ENCODE measurements at places on chromosomes 13 and 19.

DNA sequence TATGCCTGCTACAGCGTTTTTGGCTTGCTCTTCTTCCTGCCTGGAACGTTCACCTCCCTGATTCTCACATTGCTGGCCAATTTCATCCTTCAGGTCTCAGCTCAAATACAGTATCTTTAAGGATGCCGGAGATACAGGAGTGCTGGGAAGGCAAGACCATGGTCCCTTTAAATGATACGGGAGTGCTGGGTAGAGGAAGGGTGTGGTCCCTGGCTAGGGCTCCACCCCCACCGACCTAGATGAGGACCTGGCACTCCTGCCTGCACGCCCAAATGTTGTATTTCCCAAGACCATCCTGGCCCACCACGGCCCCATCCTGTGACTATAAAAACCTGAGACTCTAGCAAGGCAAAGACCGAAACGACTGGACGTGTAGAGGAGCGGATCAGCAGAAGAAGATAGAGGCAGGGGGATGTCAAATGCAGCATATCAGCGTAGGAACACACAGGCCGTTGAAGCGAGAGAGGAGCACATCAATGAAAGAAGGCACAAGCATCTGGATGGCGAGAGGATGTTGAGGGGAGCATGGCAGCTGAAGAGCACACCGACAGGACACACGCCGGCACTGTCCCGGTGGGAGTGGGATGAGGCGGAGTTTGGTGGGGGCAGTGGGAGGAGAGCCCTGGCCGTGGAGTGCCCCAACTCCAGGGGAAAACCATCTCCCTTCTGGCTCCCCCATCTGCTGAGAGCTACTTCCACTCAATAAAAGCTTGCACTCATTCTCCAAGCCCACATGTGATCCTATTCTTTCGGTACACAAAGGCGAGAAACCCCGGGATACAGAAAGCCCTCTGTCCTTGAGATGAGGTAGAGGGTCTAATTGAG is 74.0 kb downstream of the PCDH9 start:
- DNase-seq = no peak

- no peak for DNase-seq
Observed at GRCh38 chr19:33159893-33160292, 28.0 kb downstream of the WDR88 start.

DNA sequence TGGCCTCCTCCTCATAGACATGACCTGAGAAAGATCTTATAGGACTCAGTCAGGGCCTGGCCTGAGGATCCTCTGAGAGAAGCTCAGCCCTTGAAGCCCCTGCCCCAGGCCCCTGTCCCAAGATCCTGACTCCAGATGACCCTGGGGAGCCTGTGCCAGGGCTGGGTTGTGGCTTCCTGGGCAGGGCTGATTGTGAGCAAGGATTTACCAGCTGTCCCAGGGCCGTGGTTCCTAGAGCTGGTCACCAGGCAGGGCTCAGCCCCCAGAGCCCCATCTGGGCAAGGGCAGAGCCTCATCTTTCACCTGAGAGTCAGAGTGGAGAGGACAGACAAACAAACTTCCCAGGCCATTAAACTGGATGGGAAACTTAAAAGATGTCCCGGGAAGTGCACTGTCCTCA is 1.9 kb downstream of the CEACAM21 start:
- no peak for DNase-seq

GRCh38 chr19:3185461-3186159 is at the start of gene NCLN:
TSS of gene NCLN (plus strand) at chr19:3185930. CDS start at chr19:3186031, 101 bp downstream.
- DNase-seq = peak; percentile 97

DNA sequence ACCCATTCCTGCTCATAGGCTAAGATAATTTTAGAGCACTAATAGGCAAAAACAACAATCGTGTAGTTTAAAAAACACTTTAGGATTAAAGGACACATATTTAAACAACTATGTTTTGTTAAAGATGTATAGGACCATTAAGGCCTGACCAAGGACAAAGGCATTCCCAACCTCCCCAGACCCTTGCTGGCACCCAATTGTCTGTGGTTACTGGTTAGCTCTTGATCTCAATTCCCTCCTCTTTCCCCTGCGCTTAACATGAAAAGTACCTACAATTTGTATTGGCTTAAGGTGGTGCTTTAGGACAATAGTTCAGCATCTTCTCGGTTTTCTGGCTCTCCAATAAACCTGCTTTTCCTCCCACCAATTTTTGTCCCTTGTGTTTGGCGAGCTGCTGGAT is 51.0 kb downstream of the TEX26 start:
- no peak for DNase-seq

DNA sequence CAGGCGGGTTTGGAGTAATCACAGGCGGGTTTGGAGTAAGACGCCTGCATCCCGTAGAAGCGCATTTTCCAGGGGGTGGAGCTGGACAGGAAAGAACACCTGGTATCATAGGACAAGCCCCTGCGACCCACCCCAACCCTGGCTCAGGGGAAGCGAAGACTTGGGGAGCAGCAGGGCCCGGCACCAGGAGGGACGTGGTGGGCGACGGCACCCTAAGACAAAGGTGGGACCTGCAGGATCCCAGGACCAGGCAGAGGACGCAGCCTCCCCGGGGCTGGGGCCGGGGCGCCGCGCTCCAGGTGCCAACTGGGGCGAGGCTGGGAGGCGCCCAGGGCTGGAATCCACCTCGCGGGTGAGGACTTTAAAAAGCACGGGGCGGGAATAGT is 520 bp downstream of the ZNF600 start:
- DNase-seq = no peak

GRCh38 chr19:42197375-42197817 is 20.1 kb downstream of the DEDD2 start:
- DNase-seq = no peak

GRCh38 chr19:35389192-35389861 is 18.5 kb downstream of the GPR42 start:
- DNase-seq = no peak

GRCh38 chr13:43911871-43912270 is 32.2 kb downstream of the LACC1 start:
- DNase-seq = no peak

GRCh38 chr19:38577826-38578225 is 39.9 kb downstream of the MAP4K1 start:
- DNase-seq = no peak

DNA sequence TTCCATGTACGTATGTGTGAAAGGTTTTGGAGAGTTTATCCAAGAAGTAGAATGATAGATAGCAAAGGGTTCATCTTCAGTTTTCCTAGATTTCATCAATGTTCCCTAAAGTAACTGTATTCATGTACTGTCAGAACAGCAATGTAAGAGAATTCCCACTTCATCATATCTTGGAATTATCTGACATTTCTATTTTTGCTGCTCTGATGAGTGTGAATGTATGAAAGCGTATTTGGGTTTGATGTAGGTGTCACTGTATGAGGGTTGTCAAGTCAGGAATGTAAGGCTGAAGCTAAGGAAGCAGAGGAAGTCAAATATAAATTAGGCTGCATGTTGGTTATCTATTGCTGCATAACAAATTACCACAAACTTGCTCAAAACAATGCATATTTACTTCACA is 7.2 kb upstream of the KATNAL1 start:
- DNase-seq = no peak

GRCh38 chr13:33228648-33229445 is 56.7 kb downstream of the STARD13 start:
- DNase-seq = no peak

DNA sequence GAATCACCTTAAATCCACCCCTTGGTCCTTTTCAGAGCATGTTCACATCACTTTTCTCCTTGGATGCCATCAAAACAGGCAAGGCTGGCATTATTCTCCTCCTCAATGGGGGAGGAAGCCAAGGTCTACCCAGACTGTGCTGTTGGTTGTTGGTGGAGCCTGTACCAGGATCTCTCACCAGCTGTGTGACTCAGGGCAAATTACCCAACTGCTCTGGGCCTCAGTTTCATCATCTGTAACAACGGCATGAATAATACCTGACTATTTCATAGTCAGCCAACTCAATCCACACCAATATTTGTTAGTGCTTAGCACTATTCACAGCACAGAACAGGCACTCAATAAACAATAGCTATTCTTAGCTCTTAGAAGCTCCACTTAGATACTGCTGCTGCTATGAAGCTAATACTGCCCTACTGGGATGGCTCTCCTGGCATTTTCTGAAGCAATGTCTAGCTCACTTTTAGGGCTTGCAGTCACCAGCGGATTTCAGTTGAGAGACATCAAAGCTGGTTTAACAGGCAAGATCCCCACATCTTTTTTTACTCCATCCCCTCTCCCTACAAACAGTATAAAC is 116.9 kb downstream of the CCNA1 start:
- DNase-seq = no peak

- DNase-seq = no peak
Observed at GRCh38 chr13:100382785-100383184, 205.8 kb downstream of the GGACT start.

DNA sequence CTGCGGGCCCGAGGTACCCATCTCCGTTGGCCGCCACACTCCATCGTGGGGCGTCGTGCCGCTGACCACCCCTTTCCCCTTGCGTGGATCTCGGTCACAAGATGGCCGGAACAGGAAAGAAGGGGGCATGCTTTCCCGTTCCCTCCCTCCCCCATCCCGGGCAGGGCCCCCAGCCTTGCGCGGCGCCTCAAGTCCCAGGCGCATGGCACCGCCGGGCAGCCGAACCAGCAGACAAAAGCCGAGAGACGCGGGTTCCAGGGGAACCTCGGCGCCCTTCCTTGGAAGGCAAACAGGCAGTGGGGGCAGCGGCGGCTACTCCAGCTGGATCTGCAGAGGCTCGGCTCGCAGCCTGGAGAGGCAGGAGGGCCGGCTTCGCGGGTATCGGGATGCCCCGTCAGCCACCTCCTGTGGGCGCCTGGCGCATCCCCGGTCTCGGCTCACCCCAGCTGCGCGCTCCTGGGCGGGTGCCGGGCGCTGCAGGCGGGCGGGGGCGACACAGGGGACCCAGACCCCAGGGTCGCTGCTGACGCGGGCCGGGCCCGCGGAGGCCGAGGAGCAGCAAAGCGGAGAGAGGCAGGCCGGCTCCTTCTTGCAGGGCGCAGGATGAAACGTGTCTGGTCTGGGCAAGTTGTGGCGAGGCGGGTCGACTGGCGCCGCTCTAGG is 439 bp downstream of the DZIP1 start:
- peak; percentile 61 for DNase-seq

DNA sequence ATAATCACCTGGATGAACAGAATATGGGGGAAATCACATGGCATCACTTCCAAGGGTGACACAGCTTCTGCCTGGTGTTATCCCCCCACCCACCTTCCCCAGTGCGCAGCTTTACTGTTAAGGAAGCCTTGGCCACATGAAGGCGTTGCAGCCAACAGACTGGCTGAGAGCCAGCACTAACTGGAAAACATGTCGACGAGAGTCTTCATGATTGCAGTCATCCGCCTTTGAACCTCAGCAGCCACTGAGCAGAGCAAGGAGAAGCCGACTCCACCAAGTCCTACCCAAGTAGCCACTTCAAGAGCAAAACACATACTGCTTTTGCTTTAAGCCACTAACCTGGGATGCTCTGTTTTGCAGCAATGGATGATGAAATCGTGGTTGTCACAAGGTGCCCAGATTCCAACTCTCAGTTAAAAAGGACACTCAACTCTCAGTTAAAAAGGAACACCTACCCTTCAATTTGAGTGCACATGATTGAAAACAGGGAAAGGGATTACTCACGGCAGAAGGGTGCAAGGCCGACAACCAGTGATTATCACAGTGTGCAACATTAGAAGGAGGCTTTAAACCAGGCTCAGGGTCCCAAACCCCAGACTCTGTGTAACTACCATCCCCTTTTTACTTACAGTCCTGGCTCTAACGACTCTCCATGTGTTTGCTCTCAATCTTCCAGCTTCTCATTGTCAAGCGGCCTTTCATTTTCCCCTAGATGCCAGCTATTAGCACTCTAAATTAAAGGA is 149.1 kb downstream of the KLF12 start:
- DNase-seq = no peak

DNA sequence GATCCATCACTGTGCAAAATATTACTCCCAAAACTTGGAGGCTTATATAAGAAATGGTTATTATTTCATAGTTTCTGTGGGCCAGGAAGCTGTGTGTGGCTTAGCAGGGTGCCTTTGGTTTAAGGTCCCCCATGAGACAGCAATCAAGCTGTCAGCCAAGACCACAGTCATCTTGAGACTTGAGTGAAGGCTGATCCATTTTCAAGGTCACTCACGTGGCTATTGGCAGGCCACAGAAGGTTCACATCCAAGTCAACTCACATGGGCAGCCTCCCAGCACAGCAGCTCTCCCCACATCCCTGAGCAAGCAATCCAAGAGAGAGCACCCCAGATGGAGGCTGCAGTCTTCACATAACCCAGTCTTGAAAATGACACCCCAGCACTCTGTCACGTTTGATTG is 537.4 kb downstream of the MYO16 start:
- no peak for DNase-seq

GRCh38 chr19:35978271-35978670 is 16.7 kb upstream of the SDHAF1 start:
- DNase-seq = no peak

DNA sequence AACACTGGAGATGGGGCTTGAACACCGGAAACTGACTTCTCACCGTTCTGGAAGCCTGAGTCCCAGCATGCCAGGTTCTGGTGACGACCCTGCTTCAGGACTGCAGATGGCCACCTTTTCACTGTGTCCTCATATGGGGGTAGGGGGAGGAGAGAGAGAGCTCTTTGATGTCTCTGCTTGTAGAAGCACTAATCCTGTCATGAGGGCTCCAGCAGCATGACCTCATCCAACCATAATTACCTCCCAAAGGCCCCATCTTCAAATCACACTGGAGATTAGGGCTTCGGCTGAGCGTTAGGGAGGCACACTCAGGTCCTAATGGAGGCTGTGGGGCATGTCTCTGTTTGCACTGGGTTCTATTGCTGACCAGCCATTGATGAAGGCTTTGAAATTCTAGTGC is 255.3 kb downstream of the TEX29 start:
- DNase-seq = no peak

- no peak for DNase-seq
Observed at GRCh38 chr13:74574964-74575728, 440.9 kb upstream of the KLF12 start.

DNA sequence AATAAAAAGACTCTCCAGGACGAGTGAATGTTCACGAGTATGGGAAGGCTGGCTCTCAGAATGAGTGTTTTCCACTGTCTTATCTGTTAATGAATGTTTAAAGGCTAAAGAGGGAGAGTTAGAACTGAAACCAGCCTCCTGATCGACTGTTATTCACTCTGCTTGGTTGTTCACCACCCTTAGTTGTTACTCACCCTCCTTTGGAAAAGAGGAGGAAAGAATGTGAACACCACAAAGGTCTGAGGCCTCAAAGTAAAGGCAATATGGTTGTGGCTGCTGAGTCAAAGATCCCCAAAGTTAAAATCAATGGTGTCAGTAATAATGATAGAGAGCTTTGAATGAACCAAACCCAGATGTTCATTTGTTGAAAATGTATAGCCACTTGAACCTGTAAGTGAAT is 1793.2 kb upstream of the PCDH20 start:
- DNase-seq = no peak

GRCh38 chr13:27112006-27112405 is 59.6 kb downstream of the USP12 start:
- no peak for DNase-seq

- DNase-seq = no peak
Observed at GRCh38 chr19:15115080-15115479, 7.9 kb downstream of the SYDE1 start.

Measured in BE2C (cell line).